Stimulated activated CD4-positive, alpha-beta T cell treated with anti-CD3 and anti-CD28 coated beads, Interleukin-4, amount 100 ng/mL, for 4 hours (primary cell): ENCODE measurements at places on chromosomes 6 and 20.

- peak; percentile 29 for DNase-seq
Measured at GRCh38 chr6:444653-445275, 53.2 kb downstream of the IRF4 start.

- no peak for DNase-seq
Measured at GRCh38 chr6:13696226-13696625, 15.4 kb downstream of the RANBP9 start.

DNA sequence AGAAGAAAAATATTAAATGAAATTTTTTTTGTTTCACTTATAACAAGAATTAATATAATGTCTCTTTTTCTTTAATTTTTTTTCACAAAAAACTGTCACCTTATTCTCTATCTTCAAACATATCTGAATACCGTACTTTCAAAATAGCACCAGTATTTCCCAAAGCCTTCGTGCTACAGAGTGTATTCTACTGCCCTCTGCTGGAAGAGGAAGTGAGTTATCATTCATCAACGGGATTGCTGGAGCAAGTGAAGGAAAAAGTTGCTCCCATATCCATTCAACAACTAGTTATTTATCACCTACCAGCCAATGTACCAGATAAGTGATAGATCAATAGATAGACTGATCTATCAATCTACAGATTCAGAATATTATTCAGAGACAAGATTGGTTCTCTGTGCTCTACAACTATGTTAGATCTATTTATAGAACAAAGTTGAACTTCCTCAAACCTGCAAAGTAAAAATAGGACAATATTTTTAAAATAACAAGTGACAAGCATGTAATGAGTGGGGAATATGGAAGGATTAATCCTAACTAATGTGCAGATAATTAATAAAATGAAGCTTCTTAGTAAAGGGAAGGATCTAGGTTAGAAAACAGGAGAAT lies 26.7 kb upstream of the TFAP2B start:
- no peak for DNase-seq

DNA sequence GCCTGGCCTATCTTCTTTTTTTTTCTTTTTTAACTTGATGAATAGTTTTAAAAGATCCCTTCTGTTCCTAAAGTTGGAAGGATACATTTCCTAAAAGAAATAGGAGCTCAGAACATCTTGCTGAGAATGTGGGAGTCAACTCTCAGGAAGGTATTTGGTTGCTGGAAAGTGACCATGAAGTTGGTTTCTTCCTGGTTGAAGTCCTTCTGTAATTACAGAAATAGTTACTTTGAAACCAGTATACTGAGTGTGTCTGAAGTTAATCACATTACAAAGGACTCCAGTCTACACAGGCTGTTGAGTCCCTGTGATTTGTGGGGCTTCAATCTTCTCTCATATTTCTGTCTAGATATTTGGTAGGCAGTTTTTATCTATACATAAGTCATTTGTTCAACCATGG lies 9.8 kb upstream of the PLEKHG1 start:
- DNase-seq, result no peak

DNA sequence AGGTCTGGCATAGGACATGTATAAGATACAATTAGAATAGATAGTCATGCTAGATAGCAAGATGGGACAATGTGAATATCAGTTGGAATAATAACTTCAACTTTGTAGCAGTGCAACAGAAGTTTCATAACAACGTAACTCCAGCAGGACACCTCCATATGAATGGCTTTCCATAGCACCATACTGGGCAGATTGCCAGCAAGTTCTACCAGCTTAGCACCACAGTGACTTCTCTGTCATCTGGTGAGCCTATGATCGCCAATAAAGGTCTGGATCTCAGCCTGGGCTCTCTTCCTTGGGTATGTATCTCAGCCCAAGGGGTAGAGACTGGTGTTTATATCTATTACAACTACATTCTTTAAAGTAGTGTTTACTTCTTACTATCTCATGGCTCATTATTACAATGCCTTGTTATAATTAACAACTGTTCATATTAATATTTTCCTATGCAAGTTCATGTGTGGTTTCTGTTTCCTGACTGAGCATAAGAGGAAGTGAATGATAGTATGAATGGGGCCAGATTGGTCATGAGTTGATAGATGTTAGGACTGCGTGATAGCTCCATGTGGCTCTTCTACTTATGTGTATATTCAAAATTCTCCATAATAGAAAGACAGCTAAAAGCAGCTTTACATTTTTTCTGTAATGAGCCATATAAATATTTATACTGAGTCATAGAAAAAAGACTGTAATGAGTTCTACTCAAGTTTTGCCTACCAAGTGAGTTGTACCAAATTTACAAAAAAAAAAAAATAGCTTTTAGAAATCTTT lies 22.9 kb downstream of the HTR1B start:
- no peak for DNase-seq

DNA sequence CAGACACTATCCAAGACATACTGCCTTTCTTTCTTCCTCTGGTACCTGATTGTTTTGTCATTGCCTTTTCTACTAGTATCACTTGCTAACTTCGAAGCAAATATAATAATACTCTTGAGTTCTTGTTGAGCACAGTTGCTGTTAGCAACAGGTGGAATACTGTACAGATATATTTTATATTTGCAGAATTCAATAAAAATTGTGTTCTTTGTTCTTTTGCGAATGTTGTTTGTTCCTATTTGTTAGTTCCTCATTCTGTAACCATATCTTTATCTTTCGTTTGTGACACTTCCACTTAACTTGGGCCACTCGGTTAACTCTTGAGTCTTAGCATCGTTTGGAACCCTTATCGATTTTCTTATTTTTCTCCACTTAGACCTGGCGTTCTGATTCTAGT lies 868 bp downstream of the CYB5R4 start:
- DNase-seq, result no peak

DNA sequence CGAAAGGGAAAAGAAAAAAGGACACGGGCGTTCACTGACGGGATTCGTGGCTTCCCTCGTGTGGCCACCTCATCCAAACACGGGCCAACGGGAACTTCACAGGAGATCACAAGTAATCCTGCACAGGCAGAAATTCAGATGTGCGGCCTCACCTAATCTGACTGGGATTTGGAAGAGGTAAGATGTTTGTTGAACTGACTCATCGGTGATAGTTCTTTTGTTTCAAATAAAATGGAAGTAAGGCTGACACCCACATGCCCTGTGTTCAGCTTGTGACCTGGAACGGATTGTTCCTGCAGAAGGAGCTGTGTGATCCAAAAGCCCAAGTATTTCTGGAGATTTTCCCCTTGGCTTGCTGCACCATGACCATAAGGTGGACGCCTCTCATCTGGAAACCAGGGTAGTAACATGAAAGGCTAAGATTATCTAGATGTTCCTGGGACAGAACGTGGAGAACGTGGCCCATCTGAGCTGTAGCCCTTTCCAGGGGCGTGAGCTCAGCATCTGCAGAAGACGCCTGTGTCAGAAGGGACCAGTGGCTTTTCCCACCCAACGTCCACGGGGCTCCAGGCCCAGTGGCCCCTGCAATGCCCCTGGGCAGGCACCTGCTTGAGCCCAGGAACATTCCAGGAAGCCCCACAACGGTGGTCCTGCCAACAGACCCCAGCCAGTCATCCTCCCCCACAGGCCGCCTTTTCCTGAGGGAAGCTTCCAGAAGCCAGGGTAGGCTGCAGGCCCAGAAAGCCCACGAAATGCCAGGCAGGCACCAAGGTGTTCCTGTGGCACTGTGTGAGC lies 39.7 kb downstream of the DLL1 start:
- no peak for DNase-seq

GRCh38 chr20:46568570-46569129 lies 18.2 kb upstream of the OCSTAMP start:
- no peak for DNase-seq

- no peak for DNase-seq
Measured at GRCh38 chr20:51190783-51191180, 167.9 kb upstream of the KCNG1 start.

DNA sequence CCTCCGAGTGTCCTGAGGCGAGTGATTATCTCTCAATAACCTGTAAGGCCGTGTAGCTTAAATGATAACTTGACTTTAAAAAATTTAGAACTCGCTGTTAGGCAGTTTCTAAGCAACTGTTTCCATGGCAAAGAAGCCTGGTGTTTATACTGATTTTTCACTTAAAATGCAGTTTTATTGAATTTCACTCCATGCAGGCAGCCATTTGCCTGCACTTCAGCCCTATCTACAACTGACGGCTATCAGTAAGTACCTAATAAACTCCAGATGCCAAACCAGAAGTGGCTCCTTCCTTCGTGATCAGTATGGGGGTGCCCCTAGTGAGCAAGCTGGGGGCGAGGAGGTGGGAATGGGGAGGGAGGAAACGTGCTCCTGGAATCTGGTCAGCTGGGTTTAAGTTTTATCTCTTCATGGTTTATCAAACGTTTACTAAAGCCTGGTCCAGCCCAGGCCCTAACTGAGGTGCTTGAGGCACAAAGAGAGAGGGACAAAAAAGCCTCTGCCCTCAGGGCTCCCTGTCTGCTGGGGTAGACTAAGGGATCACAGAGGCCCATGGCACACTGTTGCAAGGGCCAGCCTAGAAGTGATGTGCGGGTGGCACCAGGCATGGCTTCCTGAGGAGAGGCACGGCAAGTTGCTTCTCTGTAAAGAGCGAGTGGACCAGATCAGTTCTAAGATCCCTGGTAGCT lies 45.5 kb downstream of the TTI1 start:
- no peak for DNase-seq

DNA sequence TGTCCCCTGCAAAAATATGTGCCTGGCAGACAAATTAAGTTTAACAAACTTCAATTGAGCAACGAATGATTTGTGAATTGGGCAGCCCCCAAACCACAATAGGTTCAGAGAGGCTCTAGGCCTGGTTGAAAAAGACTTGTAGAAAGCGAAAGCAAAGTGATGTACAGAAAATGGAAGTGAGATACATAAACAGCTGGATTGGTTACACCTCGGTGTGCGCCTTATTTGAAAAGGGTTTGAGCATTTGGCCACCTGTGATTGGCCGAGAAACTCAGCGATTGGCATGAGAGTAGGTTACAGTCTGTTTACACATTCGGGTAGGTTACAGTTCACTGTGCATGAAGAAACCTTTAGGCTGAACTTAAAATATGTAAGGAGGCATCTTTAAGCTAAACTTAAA lies 136.9 kb downstream of the CD83 start:
- DNase-seq, result no peak
